ENCODE measurements at places on chromosomes 1 and 21.

DNA sequence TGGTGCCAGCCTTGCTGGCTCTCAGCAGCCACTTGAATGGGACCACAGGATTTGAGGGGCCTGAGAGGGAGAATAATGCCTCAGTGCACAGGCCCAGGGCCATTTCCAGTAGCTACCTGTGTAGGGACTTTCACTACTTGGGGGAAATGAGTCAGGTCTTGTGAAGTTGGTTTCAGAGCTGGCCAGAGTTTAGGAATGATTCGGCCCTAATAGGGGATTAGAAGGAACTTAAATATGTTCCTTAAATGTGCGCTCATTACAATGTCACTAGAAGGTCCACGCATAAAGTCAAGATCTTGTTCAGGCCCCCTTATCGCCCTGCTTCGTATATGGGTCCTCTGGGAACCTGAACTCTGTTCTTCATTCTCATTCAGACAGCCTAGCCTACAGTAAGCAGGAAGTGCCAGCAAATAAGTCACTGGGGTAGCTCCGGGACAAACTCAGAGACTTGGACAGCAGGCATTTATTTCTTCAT, 5.6 kb upstream of the AKR1A1 start:
- DNase-seq, result no peak

DNA sequence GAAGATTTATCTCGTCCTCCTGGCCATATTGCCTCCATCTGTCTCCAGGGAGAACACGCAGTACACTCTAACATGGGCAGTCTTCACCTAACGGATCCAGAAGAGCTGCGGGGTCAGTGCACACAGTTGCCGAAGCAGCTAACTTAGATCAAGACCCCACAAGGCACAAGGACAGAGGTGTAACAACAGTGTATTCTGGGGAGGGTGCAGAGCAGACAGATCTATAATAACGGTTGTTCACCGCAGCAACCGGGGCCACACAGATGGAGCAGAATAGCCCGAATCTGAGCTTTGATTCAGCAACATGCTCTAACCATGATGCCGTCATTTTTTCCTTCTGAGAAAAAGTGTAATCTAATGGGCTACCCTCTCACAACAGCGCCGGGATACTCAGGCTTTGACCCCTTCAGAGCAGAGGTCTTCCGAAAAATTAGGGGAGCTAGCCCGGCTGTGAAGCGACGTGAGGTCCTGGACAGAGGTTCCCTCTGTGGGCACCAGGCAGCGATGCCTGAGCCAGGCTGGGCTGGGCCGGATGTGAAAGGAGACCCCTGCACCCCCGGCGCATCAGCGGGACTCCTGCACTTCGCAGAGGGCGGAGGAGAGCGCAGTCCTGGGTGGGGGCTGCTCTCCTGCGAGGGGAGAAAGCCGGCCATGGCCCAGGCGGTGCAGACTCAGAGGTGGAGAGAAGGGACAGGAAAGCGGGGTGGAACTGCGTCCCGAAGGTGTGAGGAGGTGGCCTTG, 57.5 kb downstream of the BCL9 start:
- DNase-seq, result no peak

GRCh38 chr1:113021430-113022085, 51.4 kb upstream of the LRIG2 start:
- DNase-seq, result no peak

GRCh38 chr1:159307346-159308020, 5.3 kb downstream of the FCER1A start:
- DNase-seq, result no peak

GRCh38 chr1:951364-951763, 7.7 kb downstream of the NOC2L start:
- DNase-seq, result no peak

DNA sequence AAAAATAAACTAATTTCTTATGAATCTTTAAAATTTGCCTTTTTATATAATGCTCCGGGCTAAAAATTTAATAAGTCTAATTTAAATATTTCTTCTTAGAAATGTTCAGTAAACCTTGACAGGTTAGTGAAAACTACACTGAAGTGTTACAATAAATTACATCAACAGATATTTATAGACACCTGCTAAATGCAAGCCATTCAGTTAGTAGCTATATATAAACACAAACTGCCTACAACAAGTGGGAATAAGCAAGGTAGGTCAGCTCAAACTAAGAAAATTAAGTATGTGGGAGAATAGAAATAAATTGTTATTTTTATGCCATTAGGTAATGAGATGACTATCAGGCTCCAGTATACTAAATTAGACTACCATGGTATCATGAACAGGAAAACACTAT, 215.6 kb downstream of the DENND1B start:
- no peak for DNase-seq

- no peak for DNase-seq
These were observed 18.0 kb upstream of the YTHDF2 start for GRCh38 chr1:28718586-28719331.

DNA sequence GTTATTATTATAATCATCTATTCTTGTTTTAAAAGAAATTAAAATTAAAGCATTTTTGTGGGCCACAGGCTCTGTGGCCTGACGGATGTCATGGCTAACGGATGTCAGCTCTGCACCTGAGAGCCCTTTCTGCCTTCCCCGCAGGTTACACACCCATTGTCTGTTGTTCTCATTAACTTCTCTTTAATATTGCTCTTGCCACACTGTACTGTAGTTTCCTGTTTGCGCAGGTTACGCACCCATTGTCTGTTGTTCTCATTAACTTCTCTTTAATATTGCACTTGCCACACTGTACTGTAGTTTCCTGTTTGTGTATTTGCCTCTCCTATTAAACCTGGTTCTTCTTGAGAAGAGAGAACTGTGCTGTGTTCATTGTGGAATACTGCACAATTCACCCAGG, 294.4 kb upstream of the PLXNA2 start:
- no peak for DNase-seq

GRCh38 chr1:196897158-196897828, 9.4 kb downstream of the CFHR4 start:
- no peak for DNase-seq

- DNase-seq, result no peak
These were observed 22.9 kb downstream of the MEGF6 start for GRCh38 chr1:3588395-3588794.

GRCh38 chr1:85088408-85088784, 40.1 kb upstream of the MCOLN3 start:
- no peak for DNase-seq

DNA sequence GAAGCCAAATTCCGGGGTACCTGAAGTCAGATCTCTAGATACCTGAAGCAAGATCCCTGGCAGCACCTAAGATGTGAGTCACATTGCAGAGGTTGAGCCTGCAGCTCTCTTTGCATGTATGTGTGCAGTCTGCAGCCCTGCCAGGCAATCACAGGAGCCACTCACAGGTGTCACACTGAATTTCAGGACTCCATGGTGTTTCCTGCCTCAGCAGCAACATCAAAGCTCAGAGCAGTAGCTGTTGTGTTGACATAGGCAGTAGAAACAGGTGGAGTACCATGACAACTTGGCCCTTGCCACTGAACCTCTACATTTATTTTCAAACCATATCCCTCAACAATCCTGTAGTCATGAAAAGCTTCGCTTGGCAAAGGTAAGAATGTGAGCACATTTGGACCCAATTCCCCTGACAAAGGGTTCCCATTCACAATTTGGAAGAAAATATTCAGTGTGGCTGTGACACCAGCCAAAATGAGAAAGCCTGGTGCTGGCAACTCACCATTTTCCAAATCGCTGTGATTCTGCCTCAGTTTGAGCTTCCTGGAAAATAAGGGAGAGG, 419.8 kb upstream of the NFIA start:
- DNase-seq, result no peak

DNA sequence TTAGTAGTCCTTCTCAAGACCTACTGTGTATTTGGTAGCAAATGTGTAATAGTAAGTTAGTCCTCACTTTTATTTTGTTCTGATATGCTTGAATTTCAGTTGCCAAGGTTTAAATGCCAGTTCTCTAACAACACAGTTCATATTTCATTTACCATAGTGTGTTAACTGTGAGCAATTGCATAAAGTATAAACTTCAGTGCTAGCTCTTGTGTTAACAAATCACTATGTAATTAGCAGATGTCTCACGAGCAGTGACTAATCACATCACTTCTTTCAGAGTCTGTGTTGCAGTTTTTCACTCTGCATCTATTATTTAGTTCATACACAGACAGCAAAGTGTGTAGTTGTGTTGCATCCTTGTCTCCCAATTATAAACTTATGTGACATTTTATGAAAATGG, 47.8 kb downstream of the ZMYM4 start:
- DNase-seq, result no peak

DNA sequence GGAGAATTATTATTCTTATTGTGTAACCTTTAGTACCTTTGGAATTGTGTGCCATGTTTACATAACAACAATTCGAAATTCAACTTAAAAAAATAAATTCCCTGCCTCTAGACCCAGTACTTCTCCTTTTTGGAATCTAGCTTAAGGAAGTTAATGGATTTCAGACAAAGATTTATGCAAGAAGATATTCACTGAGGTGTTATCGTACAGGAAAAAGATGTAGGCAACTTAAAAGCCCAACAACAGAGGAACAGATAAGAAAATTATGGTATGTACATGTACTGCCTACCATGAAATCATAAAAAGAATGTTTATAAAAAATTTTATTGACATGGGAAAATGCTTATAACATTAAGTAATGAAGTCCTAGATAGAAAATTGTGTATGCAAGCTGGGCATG, 18.2 kb upstream of the STMN1 start:
- DNase-seq, result no peak

- no peak for DNase-seq
These were observed 27.0 kb downstream of the DNM3 start for GRCh38 chr1:171868217-171868803.

All from AG04449 (cell line).